ENCODE measurements at places on chromosomes 7 and 10.
A peak's percentile ranks its signal among the peaks of the same experiment; 100 is the strongest.

GRCh38 chr7:25262586-25262985 is 34.3 kb upstream of the NPVF start:
- no peak for DNase-seq

- no peak for DNase-seq
Observed at GRCh38 chr10:117946525-117947070, 100.1 kb downstream of the RAB11FIP2 start.

- DNase-seq = peak; percentile 68
Observed at GRCh38 chr10:101569622-101570427, 18.2 kb downstream of the POLL start.

DNA sequence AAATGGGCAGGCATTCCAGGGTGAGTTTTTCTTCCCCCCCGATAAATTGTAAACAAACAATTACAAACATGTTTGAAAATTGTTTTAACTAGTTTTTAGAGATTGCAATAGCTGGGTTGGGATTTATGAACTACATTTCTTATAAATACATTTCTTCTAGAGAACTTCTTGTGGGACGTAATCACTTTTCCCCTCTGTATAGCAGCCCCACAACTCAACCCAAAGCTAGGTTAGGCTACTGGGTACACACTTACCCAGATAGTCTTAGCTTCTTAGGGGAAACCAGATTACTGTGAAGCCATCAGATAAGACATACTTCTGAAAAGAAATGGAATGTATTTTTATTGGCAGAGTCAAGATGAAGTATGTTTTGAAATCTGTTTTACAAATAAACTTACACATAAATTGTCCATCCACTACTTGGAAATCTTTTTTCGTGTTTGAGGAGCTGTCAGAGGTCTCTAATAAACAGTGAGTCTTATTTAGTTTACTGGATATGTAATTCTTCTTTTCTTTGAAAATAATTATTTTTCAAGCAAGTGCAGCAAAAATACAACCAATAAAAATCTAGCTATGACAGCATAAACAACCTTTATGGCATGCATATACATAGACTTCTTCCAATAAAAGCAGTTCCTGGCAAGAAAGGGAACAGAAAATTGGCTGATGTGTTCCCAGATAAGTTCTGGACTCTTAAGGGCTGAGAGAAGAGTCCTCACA is 8.0 kb upstream of the GLRX3 start:
- no peak for DNase-seq

GRCh38 chr7:11449316-11449715 is 382.7 kb downstream of the THSD7A start:
- no peak for DNase-seq

DNA sequence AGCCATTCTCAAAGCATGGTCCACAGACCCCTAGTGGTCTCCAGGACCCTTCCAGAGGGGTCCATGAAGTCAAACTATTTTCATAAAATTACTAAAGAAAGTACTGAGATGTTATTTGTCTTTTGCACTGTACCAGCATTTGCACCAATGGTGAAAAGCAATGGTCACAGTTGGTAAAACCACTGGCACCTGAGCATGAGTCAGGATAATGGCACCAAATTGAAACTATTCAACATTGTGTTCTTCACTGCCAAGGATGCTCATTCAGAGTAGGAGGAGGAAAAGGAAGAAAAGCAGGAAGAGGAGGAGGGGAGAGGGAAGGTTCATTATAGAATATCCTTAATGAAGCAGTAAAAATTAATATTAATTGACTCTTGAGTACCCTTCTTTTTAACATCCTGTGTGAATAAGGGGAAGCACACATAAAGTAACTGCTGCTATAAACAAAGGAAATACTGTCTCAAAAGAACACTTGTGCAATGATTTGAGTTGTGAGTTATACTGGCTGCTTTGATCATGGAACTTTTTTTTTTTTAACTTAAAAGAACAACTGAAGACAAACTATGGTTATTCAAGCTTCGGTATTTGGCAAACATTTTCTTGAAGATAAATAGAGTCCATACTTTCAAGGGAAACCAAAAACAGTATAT is 60.2 kb downstream of the MPP7 start:
- no peak for DNase-seq

DNA sequence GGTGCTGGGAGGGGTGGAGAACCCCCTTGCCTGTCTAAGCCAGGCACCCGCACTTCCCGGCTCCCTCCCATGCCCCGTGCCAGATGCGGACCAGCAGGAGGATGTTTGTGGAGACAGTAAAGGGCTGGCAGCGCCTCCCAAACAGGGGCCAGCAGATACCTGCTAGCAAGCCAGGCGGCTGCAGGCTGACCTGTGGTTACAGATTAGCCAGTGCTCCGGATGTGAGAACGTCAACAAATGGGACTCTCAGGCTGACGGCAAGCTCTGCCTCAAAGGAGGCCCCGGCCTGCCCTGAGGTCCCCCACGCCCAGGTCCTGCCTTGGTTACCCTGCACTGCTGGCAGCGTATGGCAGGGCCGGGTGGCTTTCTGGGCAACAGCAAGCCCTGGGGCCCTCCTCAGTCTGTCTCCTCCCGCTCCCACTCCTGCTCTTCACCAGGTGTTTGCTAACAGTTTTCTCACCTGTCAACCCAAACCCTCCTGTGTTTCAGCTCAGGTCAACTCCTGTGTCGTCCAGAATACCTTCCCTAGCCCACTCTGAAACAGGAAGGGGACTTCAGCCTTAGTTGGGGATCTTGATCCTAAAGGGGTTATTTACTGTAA is 85.4 kb downstream of the NEURL1 start:
- DNase-seq = no peak

DNA sequence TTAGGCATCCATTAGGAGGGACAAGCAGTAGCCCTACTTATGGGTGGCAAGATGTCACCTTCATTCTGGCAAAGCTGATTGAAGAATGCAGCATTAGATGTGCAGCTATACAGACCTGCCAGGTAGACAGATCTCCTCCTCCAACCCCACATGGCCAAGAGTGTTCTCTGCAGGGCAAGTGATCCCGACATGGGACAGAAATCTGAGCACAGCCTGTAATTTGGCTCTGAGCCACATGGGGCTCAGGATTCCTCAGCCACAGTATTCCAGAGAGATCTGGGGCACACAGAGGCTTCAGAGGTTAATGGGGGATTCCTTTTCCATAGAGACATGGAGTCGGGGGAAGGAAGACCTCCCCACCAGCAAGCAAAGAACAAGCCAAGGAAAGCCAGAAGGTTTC is 58.7 kb upstream of the GDF10 start:
- no peak for DNase-seq

All from activated naive CD4-positive, alpha-beta T cell (primary cell).